ENCODE measurements at places on chromosomes 2 and 18.
A peak's percentile ranks its signal among the peaks of the same experiment; 100 is the strongest.

DNA sequence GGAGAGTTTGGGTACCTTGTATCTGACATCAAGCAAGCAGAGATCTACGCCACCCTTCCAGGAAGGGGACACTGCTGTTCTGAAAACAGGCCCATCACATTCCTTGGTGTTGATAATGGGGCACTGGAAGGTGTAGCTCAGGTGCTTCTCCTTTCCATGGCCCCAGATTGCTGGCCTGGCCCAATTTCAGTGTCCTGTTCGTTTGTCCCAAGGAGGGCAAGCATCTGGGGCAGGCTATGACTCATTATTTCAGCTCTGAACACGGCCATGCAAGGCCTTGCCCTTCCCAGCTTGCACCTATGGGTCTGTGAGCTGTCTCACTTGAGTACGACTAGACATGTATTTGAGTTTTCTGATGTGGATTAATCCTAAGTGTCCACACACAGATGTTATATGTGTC is 101.5 kb downstream of the FHOD3 start:
- no peak for DNase-seq

GRCh38 chr2:148524519-148524919 is 120.0 kb upstream of the EPC2 start:
- no peak for DNase-seq

DNA sequence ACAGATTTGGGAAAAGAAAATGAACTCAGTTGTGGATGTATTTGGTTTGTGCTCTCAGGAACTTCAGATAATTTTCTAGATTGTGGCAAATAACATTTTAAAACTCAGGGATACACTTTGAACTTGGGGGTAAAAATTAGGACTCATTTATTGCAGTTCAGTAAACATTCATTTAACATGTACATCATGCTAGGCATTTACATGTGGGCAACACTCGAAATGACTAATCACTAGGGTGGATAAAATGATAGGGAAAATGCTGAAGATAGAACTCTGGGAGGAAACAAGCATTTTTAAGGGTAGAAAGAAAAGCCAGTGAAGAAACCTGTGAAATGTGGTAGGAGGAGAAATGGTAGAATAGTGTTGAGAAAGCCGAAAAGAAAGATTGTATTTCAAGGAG is 7.8 kb downstream of the FAM117B start:
- DNase-seq = no peak

GRCh38 chr2:206716623-206717022 is 1.6 kb downstream of the DYTN start:
- no peak for DNase-seq

GRCh38 chr2:236175548-236176150 is 7.5 kb upstream of the GBX2 start:
- DNase-seq = no peak

GRCh38 chr2:47265158-47265557 is 110.0 kb upstream of the STPG4 start:
- no peak for DNase-seq

DNA sequence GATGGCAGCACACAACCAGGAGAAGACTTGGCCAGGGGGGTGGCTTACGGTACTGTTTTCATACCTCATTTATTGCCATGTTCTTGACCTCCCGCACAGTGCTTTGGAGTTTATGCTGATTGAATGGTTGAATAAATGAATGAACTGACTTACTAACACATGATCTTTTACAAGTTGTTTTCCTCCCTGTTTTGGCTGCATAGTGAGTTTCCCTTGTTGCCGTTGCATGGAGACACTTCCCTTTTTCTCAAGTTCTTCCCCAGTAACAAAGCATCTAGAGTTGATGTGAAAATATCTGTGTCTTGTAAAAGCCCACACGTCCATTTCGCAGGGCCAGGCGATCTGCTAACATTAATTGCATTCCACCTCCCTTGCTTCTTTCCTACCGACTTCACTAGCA is 35.7 kb upstream of the RAB1A start:
- DNase-seq = no peak

GRCh38 chr2:184849516-184849915 is 251.2 kb downstream of the ZNF804A start:
- DNase-seq = no peak

- DNase-seq = no peak
These were observed 61.0 kb downstream of the DAW1 start for GRCh38 chr2:227932403-227932802.

DNA sequence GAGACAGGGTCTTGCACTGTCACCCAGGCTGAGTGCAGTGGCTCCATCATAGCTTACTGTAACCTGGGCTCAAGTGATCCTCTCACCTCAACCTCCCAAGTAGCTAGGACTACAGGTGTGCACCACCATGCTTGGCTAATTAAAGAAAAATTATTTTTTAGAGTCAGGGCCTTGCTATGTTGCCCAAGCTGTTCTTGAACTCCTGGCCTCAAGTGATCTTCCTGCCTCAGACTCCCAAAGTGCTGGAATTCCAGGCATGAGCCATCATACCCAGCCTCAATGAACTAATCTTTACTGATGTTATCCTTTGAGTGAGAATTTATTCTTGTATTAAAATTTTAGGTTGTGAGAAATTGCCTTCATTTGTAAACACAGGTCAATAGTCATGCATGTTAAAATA is 27.0 kb upstream of the CD28 start:
- no peak for DNase-seq

GRCh38 chr18:10436160-10436559 is 18.3 kb upstream of the APCDD1 start:
- DNase-seq = no peak

DNA sequence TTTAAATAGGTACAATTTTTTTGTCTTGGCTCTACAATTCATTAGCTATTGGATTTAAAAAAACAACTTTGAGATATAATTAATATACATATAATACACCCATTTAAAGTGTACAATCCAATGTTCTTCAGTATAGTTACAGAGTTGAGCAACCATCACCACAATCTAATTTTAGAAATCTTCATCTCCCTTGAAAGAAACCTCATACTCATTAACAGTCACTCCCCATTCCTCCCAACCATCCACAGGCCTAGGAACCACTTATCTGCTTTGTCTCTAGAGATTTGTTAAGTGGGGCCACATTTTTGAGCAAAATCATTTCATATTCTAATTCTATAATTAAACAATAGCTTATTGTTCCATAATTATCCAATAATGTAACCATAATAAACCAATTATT is 32.6 kb downstream of the MRPL33 start:
- peak; percentile 68 for DNase-seq

- DNase-seq = peak; percentile 38
These were observed 4.8 kb downstream of the IL36A start for GRCh38 chr2:113010088-113010487.

- DNase-seq = no peak
These were observed 48.0 kb downstream of the ARHGAP15 start for GRCh38 chr2:143177096-143177786.

DNA sequence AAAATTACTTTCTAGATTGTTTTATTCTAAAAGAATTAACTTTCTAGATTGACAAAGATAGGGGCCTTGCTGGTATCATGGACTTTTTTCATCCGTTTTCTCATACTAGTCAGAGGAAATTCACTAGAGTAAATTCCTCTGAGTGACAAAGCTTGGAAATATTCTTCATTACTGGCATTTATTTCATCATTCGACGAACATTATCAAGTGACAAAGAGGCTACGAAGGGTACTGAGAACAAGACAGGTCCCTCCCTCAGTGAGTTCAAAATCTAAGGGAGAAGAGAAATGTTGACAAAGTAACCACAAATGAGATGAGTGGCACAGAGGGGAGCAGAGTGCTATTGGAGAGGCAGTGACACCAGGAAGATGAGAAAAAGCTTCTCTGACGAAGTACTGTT is 4.3 kb downstream of the EPG5 start:
- peak; percentile 80 for DNase-seq

DNA sequence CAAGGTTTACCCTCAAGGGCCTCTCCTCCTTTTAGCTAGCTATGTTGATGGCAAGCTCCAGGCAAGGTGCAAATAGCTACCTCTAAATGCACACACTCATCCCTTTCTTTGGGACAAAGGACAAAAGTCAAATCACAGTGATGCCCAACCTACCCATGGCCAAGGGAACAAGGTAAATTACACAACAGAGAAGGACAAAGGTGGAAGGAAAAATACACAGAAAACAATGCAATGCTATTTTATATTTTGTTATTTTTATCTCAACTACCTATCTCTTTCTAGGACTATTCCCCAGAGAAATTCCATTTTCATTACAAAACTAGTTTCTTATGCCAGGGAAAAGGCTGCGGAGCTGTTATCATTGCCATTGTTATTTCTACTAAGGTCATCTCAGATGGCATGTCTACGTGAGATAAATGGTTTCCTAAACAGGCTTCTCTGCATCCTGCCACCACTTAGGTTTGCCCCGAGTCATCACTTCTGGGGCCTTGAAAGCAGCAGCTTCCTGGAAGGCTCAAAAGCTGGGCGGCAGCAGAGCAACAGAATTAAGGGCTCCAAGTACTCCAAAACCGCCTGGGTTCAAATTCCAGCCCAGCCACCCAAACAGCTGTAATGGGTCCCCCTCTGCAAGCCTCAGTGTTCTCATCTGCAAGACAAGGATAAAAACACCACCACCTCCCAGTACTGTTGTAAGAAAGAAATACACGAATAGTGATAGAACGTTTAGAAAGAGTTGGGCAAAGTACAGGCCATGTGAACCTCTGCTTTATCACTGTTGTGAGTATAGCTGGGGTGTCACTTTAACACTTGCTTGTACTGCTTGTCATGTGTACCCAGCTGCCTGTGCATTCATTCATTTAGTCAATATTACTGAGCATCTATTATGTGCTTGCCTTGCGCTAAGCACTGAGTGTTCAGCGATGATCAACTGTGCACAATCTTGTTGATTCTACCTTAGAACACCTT is 20.9 kb downstream of the BCL2 start:
- no peak for DNase-seq

GRCh38 chr18:48605408-48605845 is 66.6 kb downstream of the CTIF start:
- no peak for DNase-seq

Measured in AG10803 (cell line).